Smooth muscle cell of bladder (primary cell): ENCODE measurements at places on chromosomes 3 and 15. TPM values are rescaled to one million over a fixed set of nuclear protein-coding genes. Genes with fewer than 3 reads are reported as not detected.

Gene SGO1
- total RNA-seq, result 0.55 and 0.57 TPM in 2 replicates

Gene SAXO2
- total RNA-seq, result 0.65 and 3.1 TPM in 2 replicates

Gene NUTM1
- not detected in 2 replicates for total RNA-seq

Gene RETNLB
- total RNA-seq, result not detected in 2 replicates

Gene GOLGA8K
- total RNA-seq, result 0.09 TPM in 1 of 2 replicates, not detected in the other

Gene GOLIM4
- 69.0 and 110 TPM in 2 replicates for total RNA-seq
